Vein endothelial cell (primary cell): ENCODE measurements at places on chromosomes 11 and 22. TPM values are rescaled to one million over a fixed set of nuclear protein-coding genes. Genes with fewer than 3 reads are reported as not detected.

The PGR gene
- 0.10 TPM in 1 of 2 replicates, not detected in the other for total RNA-seq

The APOBEC3A gene
- total RNA-seq: not detected in 2 replicates

The PRODH gene
- 0.29 TPM in 1 of 2 replicates, not detected in the other for total RNA-seq

The CHADL gene
- 0.98 and 1.4 TPM in 2 replicates for total RNA-seq

The ACTN3 gene
- total RNA-seq: 0.19 TPM in 1 of 2 replicates, not detected in the other

The PARVA gene
- total RNA-seq: 55.5 and 58.3 TPM in 2 replicates

The OR8G1 gene
- total RNA-seq: not detected in 2 replicates

The STK33 gene
- 0.98 and 1.3 TPM in 2 replicates for total RNA-seq

The SAA2 gene
- total RNA-seq: not detected in 2 replicates

The ZNF215 gene
- 2.3 and 4.1 TPM in 2 replicates for total RNA-seq

The PELI3 gene
- 3.6 and 3.9 TPM in 2 replicates for total RNA-seq

The GGT1 gene
- total RNA-seq: 1.3 and 2.3 TPM in 2 replicates

The OR52E6 gene
- total RNA-seq: not detected in 2 replicates

The CNGA4 gene
- not detected in 2 replicates for total RNA-seq

The CASP12 gene
- 4.9 and 5.3 TPM in 2 replicates for total RNA-seq

The SCGB1D1 gene
- total RNA-seq: not detected in 2 replicates

The SCUBE1 gene
- total RNA-seq: 0.96 and 0.98 TPM in 2 replicates

The TESMIN gene
- total RNA-seq: 1.1 and 7.5 TPM in 2 replicates

The EIF3D gene
- total RNA-seq: 503 and 511 TPM in 2 replicates

The SYNGR1 gene
- total RNA-seq: 2.3 and 3.6 TPM in 2 replicates

The HTR3A gene
- not detected in 2 replicates for total RNA-seq

The MAPK8IP2 gene
- total RNA-seq: 0.10 and 0.33 TPM in 2 replicates

The APLNR gene
- total RNA-seq: 0.48 TPM in 1 of 2 replicates, not detected in the other

The STX3 gene
- total RNA-seq: 76.5 and 76.8 TPM in 2 replicates

The TSGA10IP gene
- total RNA-seq: not detected in 2 replicates
